ENCODE measurements at places on chromosomes 2 and 18.
A peak's percentile ranks its signal among the peaks of the same experiment; 100 is the strongest.

DNA sequence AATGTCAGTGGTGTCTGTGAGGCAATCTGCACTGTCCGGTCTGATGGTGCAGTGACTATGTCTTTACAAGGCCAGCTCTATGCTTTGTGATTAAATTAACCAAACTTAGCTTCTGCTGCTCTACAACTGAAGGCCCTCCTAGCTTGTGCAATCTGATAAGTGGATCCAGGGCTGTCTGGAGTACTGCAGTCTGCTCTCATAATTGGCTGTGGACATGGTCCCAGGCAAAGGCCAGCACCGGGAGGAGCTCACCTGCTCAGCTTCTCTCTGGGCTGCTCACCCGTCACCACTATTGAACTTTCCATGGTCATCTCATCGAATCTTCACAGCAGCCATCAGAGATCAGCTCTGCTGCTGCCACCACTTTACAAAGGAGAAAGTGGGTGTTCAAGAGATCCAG is 13.0 kb upstream of the APCDD1 start:
- no peak for DNase-seq

- no peak for DNase-seq
These were observed 31.1 kb upstream of the EIF2AK3 start for GRCh38 chr2:88658326-88658725.

- no peak for DNase-seq
These were observed 127.2 kb upstream of the EML6 start for GRCh38 chr2:54595999-54596902.

DNA sequence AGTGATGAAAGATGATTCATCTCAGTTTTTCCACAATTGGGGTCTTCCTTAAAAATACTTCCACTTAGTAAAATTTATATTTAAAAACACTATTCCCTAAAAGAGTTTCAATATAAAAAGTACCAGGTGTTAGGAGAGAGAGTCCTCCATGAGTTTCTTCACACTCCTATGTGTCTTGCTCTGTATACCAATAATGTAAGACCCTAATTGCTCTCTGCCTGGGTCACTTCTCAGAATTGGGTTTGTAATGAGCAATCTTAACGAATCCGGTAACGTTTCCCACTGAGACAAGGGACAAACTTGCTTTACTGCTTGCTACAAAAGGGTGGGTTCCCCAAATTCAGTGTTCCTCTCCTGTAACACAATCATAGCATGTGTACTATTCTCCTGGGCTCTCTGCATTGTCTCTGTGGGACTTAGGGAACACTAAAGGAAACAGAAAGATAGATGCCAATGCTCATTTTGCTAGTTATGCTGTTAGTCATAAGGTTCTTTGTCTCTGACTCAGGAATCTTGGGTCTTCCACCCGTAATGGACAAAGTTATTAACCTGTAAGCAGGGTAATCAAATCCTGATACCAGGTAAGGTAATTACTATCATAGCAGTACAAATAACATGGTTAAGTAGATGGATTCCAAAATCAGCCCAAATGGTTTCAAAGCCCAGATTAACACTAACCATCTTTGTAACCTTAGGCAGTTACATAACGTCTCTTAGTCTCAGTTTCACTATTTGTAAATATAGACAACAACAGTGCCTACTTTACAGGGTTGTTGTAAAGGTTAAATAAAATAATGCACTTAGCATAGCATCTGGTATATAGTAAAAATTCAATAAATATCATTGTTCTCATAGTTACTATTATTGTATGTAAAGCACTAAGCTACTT is 46.3 kb downstream of the ITSN2 start:
- no peak for DNase-seq

GRCh38 chr2:1140389-1141003 is 189.8 kb downstream of the SNTG2 start:
- DNase-seq, result no peak

DNA sequence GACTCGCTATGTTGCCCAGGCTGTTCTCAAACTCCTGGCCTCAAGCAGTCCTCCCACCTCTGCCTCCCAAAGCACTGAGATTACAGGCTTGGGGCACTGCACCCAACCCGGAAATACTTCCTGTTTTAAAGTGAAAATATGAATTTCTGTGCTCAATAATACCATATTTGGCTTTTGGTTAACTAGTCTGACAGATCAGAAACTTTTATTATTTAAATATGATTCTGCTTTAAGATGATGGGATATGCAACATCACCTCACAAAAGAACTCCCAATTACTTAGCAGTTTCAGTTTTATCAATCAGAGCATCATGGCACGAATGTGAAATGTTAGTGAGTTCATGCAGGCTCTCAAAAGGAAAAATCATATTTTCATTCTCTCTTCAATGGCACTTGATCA is 120.6 kb downstream of the PTRHD1 start:
- DNase-seq, result no peak

- DNase-seq, result no peak
These were observed 242.6 kb upstream of the TCF4 start for GRCh38 chr18:55830544-55830943.

GRCh38 chr2:132697556-132698205 is 27.7 kb upstream of the LYPD1 start:
- no peak for DNase-seq

- DNase-seq, result no peak
These were observed 6.4 kb upstream of the PTPN4 start for GRCh38 chr2:119753041-119753929.

- DNase-seq, result no peak
These were observed 59.0 kb downstream of the SDC1 start for GRCh38 chr2:20165677-20166509.

DNA sequence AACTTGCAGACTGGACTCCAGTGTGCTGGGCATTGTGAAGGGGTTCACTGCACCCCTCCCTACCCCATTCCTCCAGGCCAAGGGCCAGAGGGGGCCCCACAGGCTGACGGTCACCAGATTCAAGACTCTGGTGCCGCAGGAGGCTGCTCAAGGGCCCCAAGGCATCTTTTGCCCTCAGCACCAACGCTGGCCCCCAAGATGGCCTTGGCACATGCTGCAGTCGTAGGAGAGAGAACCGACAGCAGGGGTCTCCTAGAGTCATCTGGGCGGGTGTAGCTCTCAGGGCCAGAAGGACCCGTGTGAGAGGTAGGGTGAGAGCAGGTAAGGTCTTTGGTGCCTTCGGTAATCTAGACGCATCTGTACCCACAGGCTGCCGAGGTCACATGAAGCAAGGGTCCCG is 18.7 kb upstream of the ODC1 start:
- DNase-seq, result no peak

DNA sequence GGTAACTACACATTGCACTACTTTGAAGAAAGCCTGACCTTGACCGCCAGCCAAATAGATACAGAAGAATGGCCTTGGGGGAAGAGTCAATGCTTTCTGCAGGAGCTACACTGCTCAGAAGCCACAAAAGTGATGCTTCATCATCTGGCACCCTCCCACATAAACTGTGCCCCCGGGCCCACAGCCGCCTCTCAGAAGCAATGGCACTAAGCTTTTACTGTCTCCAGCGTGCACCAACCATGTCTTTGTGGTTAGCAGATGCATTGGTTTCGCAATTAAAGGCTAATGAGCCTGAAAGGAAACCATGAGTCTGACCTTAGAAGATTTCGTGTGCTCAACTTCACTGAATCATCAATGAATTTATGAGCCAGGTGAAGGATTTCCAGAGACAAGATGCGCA is 209.4 kb upstream of the TRIB2 start:
- DNase-seq, result peak; percentile 81

DNA sequence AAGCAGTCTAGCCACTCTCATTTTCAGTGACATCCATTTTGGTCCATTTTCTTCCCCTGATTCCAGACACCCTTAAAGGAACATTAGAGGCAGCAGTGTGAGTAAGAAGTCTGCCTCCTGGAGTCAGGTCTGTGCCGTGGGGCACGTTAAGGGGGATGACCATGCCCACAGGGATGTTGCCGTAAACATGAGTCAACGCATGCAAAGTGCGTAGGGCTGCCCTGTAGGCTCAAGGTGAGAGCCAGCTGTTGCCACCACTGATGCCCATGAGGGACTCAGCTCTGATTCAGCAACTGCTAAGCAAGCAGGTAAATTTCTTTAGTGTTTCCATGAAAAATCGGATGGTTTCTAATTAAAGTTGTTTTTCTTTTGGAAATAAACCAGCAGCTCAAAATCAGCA is 61.4 kb upstream of the TFCP2L1 start:
- no peak for DNase-seq

- DNase-seq, result no peak
These were observed 193.1 kb upstream of the TMEM200C start for GRCh38 chr18:6088432-6088831.

GRCh38 chr2:176575237-176575744 is 306.0 kb downstream of the MTX2 start:
- DNase-seq, result no peak

GRCh38 chr2:220270481-220271070 is 643.1 kb downstream of the SLC4A3 start:
- DNase-seq, result no peak

DNA sequence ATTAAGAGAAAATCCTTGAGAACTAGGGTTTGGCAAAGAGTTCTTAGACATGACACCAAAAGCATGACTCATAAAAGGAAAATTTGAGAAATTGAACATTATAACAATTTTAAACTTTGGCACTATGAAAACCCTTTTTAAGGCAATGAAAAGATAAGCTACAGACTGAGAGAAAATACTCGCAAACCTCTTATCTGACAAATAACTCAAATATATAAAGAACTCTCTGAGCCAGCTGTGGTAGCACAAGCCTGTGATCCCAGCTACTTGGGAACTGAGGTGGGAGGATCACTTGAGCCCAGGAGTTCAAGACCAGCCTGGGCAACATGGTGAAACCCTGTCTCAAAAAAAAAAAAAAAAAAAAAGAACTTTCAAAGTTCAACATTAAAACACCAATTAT is 70.5 kb downstream of the FAM168B start:
- DNase-seq, result no peak

DNA sequence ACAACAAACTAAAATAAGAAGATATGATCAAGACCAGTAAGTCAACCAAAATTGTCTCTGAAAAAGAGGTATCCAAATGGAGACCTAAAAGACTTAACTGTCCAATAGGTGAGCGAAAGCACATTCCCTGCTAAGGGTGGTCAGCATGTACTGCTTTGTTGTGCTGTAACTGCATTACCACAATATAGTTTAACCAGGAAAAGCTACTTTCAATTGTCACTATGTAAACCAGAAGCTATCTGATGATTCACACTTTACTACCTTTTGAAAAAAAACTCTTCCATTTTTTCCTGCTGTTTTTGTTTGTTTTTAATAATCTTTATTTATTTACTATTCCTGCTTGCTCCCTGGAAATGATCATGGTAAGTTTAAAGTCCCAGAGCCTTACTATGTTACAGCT is 36.1 kb downstream of the ASXL2 start:
- DNase-seq, result no peak

- DNase-seq, result no peak
These were observed 14.9 kb upstream of the TMEM18 start for GRCh38 chr2:691821-692761.

- no peak for DNase-seq
These were observed 790 bp upstream of the ACAA2 start for GRCh38 chr18:49814147-49814499.

- no peak for DNase-seq
These were observed 47.3 kb downstream of the MEX3C start for GRCh38 chr18:51150113-51150700.

GRCh38 chr2:45818591-45818990 is 167.1 kb downstream of the PRKCE start:
- DNase-seq, result no peak

DNA sequence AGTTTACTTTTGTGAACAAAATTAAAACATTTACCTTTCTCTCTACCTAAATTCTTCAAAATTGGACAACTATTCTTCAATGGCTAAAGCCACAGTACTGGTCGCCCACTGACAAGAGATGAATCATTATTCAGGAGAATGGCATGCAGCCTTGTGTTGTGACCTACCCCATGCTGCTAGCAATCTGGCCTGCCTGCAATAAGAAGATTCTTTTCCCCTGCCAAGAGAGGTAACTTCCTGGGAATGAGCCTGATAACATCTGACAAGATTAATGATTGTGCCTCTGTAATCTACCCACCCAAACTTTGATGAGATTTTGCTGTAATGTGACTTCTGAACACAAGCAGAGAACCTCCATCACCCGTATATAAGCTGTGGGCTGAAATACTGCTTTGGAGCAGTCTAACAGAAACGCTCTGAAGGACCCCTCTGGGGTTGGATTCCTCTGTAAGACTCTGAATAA is 47.0 kb upstream of the ST3GAL5 start:
- DNase-seq, result no peak

GRCh38 chr2:39981883-39982311 is 202.8 kb upstream of the THUMPD2 start:
- no peak for DNase-seq

DNA sequence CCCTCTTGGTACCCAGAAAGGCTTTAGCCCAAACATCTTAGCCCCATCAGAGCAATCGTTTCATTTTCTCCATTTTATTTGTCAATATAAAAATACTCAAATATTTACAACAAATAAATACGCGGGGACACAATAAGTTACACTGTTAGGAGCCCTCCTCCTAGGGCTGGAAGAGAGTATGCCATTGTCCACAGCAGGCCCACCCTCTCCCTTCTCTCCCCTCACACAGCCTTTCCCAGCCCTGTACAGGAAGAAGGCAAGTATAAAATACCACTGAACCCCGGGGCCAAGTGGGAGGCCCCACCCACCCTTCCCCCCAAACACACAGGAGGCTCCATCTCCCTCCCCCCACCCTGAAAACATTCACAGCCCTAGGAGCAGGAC is 1.9 kb upstream of the ANKRD39 start:
- DNase-seq, result no peak

GRCh38 chr2:62292190-62292589 is 96.3 kb downstream of the B3GNT2 start:
- no peak for DNase-seq

- DNase-seq, result no peak
These were observed 6.9 kb upstream of the POU3F3 start for GRCh38 chr2:104846786-104847585.

GRCh38 chr2:241088376-241088775 is 13.7 kb downstream of the MTERF4 start:
- no peak for DNase-seq

GRCh38 chr18:911486-911885 is 6.8 kb downstream of the ADCYAP1 start:
- DNase-seq, result no peak

- no peak for DNase-seq
These were observed 14.6 kb upstream of the NFATC1 start for GRCh38 chr18:79380816-79381806.

GRCh38 chr2:149924028-149924427 is 336.5 kb upstream of the MMADHC start:
- no peak for DNase-seq

DNA sequence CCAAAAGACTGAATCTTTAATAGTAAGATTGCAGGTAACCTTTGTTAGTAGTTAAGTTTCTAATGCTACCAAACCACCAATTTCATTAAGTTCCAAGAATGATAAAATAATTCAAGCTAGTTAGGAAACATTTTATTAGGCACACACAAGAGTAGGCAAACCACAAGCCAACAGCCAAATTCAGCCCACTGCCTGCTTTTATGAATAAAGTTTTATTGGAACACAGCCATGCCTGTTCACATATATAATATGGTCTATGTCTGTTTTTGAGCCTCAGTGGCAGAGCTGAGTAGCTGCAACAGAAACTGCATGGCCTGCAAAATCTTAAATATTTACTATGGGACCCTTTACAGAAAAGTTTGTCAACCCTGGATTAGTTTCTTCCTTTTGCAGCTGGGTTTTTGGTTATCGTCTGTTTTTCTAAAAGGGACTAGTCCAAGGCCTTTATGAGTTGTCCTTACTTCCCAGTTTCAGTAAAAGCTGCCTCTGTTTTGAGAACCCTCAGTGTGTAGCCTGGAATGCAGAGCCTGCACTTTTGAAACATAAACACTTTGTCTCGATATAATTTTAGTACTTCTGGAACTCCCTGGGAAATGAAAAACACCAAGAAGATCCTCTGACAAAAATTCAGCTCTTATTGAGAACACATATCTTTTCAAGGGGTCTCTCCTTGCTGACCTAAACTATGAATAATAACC is 39.1 kb downstream of the FRZB start:
- no peak for DNase-seq
